RPMI8226 (cell line): ENCODE measurements at places on chromosomes 16 and 17.
A peak's percentile ranks its signal among the peaks of the same experiment; 100 is the strongest.

GRCh38 chr16:89384282-89384681, 106.1 kb downstream of the ANKRD11 start:
- no peak for DNase-seq

DNA sequence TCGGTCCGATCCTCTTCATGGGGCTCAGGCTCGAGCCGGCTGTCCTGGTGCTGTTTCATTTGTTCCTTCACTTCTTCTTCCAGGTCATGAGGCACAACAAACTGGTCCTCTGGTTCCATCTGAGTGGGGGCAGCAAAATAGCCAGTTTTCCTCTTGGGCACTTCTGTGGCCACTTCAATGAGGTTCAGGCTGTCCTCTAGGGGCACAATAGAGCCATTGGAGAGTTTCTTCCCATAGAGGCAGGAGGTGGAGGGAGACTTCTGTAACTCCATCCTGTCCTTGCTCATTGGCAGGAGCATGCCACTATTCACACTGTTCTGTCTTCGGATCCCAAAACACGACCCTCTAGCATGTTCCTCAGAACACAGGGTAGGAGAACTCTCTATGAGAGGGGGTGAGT, 22.9 kb downstream of the MARVELD3 start:
- no peak for DNase-seq

DNA sequence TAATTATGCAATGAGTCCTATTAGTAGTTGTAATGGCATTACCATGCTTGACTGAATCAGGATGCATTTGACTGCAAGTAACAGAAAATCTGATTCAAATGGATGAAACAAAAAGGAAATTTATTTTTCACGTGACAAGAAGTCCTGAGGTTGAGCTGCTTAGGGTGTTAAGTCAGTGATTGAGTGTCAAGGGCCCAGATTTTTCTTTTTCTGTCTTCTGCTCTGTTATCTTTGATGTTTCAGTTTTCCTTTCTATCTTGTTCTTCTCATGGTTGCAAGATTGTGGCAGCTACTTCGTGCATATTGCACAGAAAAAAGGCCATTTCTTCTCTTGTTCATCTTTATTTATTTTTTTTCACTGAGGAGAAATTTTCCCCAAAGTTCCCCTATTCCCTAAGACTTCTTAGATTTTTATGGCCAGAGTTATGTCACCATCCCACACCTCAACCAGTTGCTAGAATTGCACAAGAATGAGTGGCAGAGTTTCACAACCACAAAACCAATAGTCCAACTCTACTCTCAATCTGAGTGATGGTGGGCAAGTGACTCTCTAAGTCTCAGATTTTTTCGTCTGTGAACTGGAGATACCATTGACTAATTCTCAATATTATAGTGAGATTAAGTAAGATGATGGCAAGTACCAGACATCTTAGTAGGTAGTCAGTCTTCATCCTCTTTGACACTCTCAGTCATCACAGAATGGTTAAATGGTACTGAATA, 15.7 kb upstream of the GPR139 start:
- DNase-seq, result no peak

DNA sequence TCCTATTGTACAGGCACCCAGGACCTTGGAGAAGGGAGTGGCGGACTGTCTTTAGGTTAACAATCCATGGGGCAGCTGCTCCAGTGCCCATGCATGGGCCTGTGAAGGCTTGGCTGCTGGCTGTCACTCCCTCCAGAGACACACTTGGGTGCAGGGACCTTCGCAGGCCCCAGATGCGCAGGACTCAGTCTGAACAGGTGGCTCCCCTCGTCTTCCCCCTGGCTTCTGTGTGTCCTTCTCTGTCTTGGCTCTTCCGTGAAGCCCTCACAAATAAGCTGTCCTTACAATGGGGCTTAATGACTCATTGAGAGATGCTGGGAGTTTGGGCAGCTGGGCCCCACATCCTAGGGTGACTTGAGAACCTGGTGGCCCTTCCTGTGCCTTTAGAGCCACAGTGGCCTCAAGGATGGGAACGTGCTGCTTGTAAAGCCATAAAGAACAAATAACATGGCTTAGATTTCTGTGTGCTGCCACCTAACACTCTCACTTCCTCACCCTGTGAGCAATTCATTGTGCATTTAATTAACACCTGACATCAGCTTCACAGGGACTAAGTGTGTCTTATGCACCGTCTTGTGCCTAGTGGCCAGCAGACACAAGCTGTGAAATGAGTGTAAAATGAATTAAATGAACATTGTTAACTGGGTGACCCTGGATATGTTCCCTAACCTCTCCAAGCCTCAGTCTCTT, 340.7 kb downstream of the SNX29 start:
- DNase-seq, result no peak

GRCh38 chr16:11890231-11890965, 25.4 kb downstream of the GSPT1 start:
- DNase-seq, result no peak

- DNase-seq, result no peak
Observed at GRCh38 chr16:24553983-24554382, 14.6 kb downstream of the RBBP6 start.

DNA sequence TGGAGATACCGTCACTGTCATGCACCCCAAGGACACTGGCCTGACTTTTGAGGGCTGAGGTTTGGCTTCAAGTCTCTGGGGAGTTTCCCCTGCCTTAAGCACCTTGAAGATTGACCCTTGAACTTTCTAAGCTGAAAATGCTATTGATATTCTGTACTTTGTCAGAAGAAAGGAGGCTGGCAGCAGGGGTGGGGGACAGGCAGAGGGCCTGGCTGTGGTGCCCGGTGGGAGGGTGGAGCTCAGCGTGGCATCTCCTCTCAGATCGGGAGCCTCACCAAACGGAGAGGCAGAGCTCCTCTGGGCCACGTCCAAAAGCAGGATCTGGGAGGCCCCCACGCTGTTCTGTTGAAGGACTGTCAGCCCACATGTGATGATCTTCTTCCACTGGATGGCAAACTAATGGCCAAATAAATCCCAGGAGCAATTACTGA, 305.2 kb upstream of the IRX3 start:
- no peak for DNase-seq

DNA sequence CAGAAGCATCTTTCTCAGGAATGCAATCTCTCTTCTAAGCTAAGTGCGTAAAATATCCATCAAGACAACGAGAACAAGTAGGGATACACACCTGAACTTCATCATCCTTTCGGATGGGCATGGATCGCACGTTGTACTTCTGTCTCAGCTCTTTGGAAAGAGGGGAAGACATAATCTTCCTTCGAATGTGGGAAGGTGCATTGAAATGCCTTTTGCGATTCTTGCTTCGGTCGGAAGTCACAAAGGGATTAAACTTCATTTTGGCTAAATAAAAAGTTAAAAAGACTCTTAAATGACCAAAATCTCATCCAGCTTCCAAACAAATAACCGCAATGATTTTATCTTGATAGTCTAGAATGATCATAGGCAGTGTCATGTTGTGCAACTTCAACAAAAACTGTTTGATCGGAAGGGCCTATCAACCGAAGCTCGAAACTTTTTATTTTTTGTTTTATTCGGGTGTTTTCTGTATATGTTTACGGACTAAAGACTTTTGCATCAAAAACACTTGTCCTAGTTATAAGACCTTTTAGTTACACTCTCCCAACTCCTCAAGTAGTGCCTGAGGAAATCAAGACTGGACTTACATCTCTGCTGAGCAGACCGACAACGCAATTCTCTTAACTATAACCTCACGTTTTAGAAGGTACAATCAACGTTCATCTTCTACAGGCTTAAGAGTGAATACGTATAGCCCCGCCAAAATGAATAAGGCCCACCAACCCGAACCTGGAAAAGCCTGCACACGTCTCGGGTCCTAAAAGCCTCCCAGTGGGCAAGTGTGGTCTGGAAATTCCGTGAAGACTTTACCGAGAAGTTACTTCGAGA, 727 bp downstream of the RPL26 start:
- no peak for DNase-seq

DNA sequence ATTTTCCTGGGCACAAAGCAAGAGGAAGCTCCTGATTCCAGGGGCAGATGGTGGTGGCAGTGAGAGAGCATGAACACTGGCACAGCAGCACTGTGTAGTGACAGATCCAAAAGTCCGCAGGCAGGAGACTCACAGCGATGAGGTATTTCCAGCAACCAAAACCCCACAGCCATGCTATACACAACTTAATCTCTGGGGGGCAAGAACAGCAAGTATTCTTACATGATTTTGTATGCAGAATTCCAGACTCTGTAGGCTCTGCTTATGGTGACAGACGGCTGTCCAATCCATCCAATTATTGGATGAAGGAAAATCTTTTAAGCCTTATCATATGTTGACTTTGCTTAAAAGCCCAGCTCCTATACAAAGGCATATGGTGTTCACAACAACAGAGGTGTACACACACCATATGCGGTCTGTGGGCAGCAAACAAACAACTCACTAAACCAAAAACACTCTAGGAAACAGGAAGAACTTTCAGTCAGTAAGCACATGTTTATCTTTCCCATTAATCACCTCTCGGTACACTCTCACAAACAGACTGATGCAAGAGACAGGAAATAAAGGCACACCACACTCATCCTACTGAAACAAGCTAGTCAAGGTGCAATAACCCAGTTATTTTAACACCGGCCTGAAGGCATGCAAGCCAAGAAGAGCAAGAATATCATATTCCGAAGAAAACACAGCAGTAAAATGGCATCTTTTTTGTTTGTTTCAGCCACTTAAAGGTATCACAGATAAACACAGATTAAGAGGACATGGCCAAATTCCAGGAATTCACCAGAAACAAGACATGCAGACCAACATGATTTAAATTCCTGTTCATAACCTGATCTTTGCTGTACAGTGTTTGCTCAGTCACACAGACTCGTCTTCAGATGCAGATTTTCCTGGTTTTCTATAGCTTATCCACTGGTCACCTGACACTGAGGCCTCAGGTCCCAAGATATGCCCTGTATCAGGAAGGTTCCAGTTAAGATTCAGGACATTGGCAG, 47.8 kb downstream of the ERN1 start:
- DNase-seq, result peak; percentile 69
